Astrocyte (in vitro differentiated cells and primary cell): ENCODE measurements at places on chromosomes 5 and 9. TPM values are rescaled to one million over a fixed set of nuclear protein-coding genes. Genes with fewer than 3 reads are reported as not detected.

The PCDHA9 gene
- 0.95 and 1.1 TPM in 2 replicates for total RNA-seq

GRCh38 chr9:135229701-135230385 is 142.4 kb downstream of the OLFM1 start:
- no peak for DNase-seq

GRCh38 chr9:36739373-36740116 is 166.8 kb downstream of the MELK start:
- DNase-seq = no peak

The ADAMTS12 gene
- 143 and 156 TPM in 2 replicates for total RNA-seq

GRCh38 chr5:53253421-53253871 is 143.9 kb upstream of the MOCS2 start:
- DNase-seq = peak; percentile 95

- DNase-seq = no peak
Observed at GRCh38 chr9:88996921-88997235, 5.6 kb downstream of the S1PR3 start.

DNA sequence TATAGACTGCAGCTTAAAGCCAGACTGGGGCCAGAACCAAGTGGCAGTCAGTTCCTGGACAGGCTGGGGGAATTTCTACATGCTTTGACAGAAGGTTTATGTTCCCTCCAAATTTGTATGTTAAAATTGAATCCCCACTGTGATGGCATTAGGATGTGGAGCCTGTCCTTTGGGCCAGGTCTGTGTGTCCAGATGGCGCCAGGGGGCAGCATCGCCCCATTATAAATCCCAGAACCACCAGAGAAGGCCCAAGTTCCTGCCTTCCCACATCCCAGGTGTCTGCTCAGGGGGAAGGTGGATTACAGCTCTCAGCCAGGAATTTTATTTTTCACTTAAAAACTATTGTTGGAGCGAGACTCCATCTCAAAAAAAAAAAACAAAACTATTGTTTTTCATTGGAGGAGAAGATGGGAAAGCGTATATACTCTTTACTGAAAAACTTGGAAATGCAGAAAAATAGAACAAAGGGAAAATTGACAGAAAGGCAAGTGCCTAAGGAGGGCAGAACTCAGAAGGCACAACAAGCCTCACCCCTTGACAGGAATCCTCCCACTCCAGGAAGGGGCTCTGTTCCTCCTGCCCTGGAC is 5.0 kb downstream of the IL3 start:
- peak; percentile 40 for DNase-seq

The PCDHGA5 gene
- 0.29 and 0.30 TPM in 2 replicates for total RNA-seq

DNA sequence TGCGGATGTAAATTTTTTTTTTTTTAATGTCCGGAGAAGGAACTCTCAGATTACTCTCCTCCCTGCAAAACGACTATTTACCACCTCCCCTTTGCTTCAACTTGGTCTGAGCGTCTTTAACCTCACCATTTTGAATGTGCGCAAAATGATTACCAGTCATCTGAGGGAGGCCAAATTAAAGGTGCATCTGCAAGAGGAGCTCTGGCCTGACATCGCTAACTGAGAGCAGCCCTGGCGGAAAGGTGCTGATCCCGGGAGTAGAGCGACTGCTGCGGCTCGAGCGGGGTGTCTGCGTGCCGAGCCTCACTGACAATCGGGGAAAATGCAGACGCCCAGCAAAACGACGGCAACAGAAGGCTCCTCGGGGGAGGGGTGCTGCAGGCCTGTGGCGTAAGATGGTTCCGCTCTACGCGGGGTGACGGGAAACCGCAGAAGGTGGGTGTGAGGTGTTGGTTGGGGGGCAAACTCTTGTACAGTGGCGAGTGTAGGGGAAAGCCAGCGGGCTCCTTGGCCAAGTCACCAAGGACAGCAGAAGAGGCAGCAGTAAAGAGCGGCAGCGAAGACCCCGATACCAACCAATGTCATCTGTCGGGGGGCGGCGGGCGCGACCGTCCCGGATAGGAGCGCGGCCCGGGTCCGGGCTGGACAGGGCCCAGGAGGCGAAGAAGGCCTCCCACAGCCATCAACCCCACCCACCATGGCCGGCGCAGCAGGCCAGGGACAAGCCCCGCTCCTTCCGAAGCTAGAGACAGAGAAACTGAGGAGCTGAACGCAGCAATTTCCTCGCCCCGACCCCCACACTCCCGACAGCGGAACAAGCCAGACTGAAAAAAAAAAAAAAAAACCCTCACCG is 557 bp downstream of the PJA2 start:
- peak; percentile 77 for DNase-seq

DNA sequence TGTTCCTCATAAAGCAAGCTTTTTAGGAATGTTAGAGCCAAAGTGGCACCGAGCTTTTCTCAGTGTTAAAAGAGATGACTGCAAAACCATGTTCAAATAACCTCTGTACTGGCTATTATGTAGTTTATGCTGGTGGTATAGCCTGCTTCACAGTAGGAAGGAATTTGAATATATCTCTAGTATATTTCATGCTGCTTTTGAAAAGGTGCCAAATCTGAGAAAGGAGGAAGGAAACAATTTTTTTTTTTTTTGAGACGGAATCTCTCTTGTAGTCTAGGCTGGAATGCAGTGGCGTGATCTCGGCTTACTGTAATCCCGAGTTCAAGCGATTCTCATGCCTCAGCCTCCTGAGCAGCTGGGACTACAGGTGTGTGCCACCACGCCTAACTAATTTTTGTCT is 13.5 kb downstream of the CREBRF start:
- no peak for DNase-seq

DNA sequence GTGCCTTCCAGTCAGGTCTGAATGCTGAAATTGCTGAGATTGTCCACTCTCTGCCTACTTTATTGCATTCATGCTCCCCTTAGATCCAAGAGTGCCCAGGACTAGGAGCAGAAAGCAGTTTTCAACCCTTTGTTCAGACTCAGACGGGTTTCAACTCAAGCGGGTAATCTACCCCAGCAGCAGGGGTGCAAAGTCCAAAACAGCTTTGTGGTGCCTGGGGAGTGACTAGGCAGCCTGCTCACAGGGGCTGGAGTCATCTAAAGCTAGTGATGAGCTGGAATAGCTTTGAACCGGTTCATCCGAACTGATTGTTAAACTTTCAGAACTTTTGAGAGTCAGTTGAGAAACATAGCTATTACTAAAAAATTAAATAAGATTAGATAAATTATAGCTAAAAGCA is 71.0 kb upstream of the IQGAP2 start:
- no peak for DNase-seq
